ENCODE measurements at places on chromosomes 5 and 9. TPM values are rescaled to one million over a fixed set of nuclear protein-coding genes. Genes with fewer than 3 reads are reported as not detected.

The LCN10 gene
- total RNA-seq, result not detected

DNA sequence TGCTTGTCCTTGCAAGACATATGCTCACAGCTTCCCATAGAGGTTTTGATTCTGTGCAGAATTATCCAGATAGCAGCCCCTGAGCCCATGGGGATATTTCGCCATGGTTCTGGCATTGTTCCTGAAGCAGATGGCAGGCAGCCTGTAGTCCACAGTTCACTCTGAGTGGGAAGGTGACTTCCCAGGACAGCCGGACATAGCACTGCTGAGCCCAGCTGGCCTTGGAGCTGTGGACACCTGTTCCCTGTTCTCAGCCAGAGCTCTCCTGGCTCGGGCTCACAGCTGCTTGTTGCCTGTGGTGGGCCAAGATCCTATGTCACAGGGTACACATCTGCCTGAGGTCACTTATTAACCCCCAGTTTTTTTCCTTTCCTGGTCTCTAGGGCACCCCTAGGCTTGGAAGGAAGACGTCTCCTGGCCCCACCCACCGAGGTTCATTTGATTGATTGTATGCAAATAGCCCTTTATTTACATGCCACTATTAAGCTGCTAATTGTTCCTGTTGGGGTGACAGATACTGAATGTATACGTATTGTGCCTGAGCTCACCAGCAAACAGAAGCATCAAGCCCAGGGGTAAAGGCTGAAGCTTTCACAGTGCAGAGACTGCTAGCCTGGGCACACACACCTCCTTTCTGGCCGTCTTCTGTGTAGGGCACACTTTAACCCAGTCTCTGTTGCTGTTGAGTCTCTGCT lies 96.6 kb upstream of the DMRT1 start:
- no peak for DNase-seq

GRCh38 chr5:97553604-97554452 lies 370.8 kb upstream of the RIOK2 start:
- DNase-seq, result no peak

DNA sequence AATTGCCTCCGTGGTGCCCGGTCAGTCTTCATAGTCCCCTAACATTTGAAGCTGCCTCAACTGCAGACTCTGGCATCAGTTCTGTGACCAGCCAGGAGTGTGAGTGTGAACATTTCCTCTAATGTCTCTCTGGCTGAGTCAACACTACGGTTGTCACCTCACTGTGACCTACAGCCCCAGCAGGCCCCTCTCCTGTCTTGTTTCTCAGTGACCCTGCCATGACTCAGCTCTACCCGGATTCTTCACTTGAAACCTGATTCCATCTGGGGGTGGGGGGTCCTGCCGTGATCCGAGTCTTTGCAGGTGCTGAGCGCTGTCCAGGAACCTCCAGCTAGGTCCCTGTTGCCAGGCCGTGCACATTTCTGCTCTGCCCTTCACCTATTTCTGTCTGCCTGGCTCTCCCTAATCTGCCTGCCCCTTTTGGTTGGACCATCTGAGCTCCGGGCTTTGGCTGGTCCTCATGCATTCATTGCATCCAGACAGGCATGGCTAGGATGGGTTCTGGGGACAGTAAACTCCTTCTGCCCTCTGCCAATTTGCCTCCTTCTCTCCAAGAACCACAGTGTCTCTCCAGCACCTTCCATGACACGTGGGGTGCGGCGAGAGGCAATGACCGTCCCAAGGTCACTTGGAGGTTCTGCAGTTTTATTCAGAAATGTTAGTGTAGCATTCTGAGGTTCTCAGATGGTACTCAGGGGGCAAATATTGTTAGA lies 24.2 kb downstream of the STC2 start:
- DNase-seq, result no peak

The AGXT2 gene
- not detected for total RNA-seq

The NR5A1 gene
- total RNA-seq, result 0.49 TPM

- DNase-seq, result no peak
Measured at GRCh38 chr5:180649297-180650039, at the start of gene FLT4. Gene FLT4 (minus strand): TSS chr5:180649600. CDS start chr5:180649545, 55 bp downstream.

- no peak for DNase-seq
Measured at GRCh38 chr5:9265441-9266287, 280.2 kb downstream of the SEMA5A start.

The MELK gene
- total RNA-seq, result 24.0 TPM

DNA sequence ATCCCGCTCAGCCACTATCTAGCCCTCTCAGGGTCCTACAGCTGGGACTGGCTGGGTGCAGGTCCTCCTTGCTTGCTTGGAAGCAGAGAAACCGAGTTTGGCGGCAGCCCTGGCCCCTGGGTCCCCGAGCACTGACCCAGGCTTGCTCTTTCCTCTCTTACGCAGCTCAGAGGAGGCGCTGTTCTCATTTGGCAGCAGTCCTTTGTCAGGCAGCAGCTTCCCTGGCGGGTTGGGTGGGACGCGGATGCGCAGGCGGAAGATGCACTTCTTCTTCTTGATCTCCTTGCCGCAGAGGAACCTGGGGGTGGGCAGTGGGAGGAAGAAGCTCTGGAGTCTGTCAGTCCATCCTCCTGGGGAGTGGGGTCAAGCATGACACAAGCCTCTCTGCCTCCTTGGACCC lies 14.5 kb downstream of the PHF19 start:
- DNase-seq, result no peak

The TIMD4 gene
- total RNA-seq, result not detected

- no peak for DNase-seq
Measured at GRCh38 chr5:146341854-146342253, 3.2 kb downstream of the POU4F3 start.

DNA sequence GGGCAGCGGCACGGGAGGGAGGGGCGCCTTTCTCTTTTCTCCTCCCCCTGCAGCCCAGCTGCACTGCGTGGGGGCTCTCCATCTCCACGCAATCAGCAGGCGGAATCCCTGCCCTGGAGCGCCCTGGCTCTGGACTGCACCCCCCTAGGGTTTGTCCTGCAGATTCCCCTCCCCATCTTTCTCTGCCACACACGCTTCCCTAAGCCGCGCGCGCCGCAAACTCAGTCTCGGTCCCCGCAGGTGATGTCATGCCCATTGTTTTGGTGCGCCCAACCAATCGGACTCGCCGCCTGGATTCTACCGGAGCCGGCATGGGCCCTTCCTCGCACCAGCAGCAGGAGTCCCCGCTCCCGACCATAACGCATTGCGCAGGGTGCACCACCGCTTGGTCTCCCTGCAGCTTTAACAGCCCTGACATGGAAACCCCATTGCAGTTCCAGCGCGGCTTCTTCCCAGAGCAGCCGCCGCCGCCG lies at the start of gene KCNN2:
KCNN2 (plus strand) TSS at position 347 of the 473 bp plus-strand sequence; CDS start at position 417, 70 bp downstream.
- peak; percentile 81 for DNase-seq

- DNase-seq, result peak; percentile 78
Measured at GRCh38 chr5:150904479-150905311, at the start of gene ZNF300. Gene ZNF300 (minus strand): TSS chr5:150904980. CDS start chr5:150903155, 1,825 bp downstream.

The WHRN gene
- 11.9 TPM for total RNA-seq

DNA sequence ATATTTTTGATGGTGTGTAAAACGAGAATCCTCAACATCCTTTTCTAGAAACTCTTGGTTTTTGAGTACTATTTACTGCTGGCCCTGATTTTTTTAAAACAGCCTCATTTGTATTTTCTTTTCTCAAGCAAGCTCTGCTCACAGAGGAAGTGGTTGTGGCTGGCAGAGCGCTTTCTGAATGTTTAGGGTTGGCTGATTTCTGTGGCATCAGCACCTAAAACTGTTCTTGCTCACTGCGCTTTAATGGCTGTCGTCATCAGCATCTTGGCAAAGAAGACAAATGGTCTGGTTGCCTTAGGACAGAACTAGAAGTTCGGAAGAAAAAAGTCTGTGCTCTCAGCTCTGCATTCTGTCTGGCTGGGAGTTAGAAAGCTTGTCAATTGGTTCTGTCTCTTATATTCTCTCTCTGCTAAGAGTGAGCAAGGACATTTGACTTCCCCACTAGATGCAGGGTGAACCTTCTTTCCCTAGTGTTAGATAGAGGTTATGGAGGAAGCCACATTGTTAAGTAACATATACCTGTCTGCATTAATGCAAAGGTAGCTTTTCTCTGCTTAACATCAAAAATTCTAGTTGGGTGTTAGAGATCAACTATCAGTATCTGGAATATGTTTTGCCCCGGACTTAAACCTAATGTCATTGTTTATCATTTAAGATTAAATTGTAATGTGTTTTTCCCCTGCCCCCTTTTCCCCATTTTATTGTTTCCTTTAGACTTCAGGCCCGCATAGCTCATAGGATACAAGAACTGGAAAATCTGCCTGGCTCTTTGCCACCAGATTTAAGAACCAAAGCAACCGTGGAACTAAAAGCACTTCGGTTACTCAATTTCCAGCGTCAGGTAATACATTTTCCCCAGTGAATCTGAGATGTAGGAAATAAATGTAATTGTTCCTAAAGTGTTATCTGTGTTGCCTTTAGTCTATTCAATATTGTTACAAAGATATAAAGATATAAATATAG lies 39.0 kb downstream of the SMARCA2 start:
- no peak for DNase-seq

DNA sequence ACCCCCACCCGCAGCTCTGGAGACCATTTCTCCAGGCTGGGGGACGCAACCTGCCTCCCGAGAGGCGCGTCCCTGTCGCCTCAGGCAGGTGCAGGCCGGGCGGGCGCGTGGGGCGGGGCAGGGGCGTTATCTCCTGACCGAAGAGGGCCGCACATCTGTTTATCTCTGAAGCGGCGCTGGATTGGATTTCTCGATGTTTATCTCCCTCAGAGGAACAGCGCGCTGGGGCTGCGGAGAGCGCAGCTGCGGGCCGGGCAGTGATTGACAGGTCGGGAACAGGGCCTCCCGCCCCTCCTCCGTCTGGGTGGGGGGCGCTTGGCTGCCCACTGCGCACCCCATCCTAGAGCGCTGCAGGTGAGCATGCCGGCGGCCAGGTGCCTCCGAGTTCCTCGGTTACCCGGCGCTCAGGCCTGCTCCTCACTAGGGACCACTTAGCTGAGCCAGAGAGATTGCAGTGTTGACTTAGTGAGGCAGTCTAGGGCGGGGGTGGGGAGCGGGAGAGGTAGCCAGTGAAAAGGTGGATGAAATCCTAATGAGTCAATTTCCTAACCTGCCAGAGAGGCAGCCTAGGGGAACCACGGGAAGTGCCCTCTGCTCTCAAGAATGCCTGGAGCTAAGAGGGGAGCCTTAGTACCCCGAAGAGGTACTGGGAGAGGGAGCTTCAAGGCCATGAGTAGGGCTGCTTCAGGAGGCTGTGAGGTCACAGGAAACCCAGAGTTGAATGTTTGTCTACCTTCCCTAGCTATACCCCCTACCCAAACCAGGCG lies 39.6 kb upstream of the TIFAB start:
- DNase-seq, result peak; percentile 41

- DNase-seq, result no peak
Measured at GRCh38 chr5:151680944-151681427, 5.7 kb downstream of the SPARC start.

The GPR21 gene
- 3.4 TPM for total RNA-seq

DNA sequence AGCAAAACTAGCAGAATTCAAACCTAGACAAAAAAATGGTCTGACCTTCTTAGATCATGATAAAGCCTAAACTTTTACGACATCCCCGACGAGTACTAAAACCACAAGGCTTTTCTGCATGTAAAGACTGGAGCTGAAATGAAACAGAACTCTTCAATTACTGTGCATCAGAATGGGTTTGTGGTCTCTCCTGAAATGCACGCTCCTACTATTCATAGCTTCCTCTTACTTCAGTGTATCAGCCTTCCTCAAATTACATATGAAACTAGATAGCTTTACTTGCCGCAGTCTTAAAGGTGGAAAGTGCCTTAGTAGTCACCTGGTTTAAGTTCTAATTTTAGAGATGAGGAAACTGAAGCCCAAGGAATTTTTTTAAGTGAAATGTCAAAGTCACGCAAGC lies 24.6 kb upstream of the MED10 start:
- no peak for DNase-seq

DNA sequence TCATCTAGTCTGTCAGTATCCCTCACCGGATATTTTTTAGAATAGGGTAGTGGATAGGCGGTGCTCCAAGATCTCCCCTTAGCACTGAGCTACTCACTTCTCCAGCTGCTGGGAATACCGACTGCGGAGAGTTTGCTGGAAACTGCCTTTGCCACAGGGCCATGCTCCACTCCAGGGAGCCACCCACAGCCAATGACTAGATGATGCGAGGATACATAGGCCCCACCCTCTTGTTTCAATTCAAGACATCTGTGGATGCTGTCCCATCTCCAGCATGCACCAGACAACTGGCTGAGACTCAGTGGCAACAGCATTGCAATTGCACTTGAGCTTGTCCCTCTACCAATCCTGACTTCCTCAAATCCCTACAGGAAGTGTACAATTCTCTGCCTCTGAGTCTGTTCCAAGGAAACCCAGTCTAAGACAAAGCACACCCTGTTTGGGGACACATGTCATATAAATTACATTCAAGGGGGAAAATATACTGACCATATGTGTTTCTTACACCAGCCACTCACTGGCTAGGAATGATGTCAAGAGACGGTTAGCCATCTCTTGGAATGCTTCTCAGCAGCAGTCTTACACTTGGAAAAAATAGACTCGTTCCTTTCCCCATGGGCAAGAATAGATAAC lies 312.6 kb upstream of the KIF2A start:
- no peak for DNase-seq

GRCh38 chr5:157607371-157608161 lies 32.0 kb upstream of the ADAM19 start:
- DNase-seq, result no peak

The HACD4 gene
- 0.72 TPM for total RNA-seq

DNA sequence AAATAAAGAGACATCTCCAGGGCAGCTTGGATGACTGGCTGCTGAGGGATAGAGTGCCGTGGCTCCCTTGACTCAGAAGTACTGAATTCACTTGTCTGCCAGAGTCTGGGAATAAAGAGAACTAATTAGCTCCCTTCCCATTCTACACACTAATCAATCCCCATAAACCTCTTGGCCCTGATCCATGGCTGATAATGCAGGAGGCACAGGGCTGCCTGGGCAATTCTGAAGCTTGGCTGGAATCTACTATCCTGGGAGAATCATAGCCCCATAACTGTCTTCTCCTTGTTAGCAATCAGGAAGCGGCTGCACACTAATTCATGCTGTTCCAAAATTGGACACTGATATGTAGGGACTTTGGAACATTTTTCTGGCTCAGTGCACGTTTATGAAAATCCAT lies 197.7 kb downstream of the PTTG1 start:
- no peak for DNase-seq

GRCh38 chr5:25020454-25020853 lies 375.7 kb upstream of the CDH10 start:
- no peak for DNase-seq

- no peak for DNase-seq
Measured at GRCh38 chr5:112036206-112036605, 279.2 kb upstream of the NREP start.

All from progenitor cell of endocrine pancreas (in vitro differentiated cells).